ENCODE measurements at places on chromosomes 12 and 14. TPM values are rescaled to one million over a fixed set of nuclear protein-coding genes. Genes with fewer than 3 reads are reported as not detected.

GRCh38 chr14:43877351-43877960 is 629.6 kb downstream of the FSCB start:
- no peak overlapping the region for H3K4me3 ChIP-seq
- no peak for DNase-seq
- H3K27me3 ChIP-seq, result no peaks in the 10 kb centered on the region

DNA sequence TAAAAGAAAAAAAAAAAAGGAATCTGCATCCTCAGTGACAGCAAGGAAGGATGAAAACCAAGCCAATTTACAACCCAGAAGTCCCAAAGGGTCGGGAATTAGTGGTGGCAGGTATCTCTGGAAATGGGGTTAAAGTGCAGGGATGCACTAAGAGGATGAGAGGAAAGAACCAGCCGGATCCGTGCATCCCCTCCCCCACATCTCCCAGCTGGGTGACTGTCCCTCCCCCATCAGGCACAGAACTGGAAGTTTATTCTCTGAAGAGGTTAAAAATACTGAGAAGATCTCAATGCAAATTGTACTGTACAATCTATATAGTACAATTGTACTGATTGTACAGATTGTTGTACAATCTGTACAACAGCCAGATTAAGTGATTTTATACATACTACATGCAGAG is 15.4 kb downstream of the CLMN start:
- H3K27ac ChIP-seq, result peak overlapping the region; percentile 98
- DNase-seq, result peak; percentile 69
- H3K4me1 ChIP-seq, result peaks cover 100% of the 10 kb centered on the region
- H3K27me3 ChIP-seq, result no peaks in the 10 kb centered on the region
- no peaks in the 10 kb centered on the region for H3K36me3 ChIP-seq
- H3K4me3 ChIP-seq, result peak overlapping the region; percentile 58

- no peak overlapping the region for H3K27ac ChIP-seq
- H3K4me1 ChIP-seq, result peaks cover 16% of the 10 kb centered on the region
- no peak overlapping the region for H3K4me3 ChIP-seq
Measured at GRCh38 chr12:63922474-63922873, 78.0 kb downstream of the SRGAP1 start.

- no peak overlapping the region for H3K4me3 ChIP-seq
- no peaks in the 10 kb centered on the region for H3K36me3 ChIP-seq
- no peaks in the 10 kb centered on the region for H3K27me3 ChIP-seq
Measured at GRCh38 chr12:115820656-115821055, 456.8 kb downstream of the MED13L start.

GRCh38 chr12:106258226-106258625 is 10.4 kb upstream of the CKAP4 start:
- no peaks in the 10 kb centered on the region for H3K4me1 ChIP-seq
- no peaks in the 10 kb centered on the region for H3K27me3 ChIP-seq
- DNase-seq, result no peak
- H3K36me3 ChIP-seq, result no peaks in the 10 kb centered on the region
- H3K27ac ChIP-seq, result no peak overlapping the region

The SCNN1A gene
- not detected for total RNA-seq

The CCNB1IP1 gene
- total RNA-seq, result 103 TPM

The SLC8A3 gene
- not detected for total RNA-seq

- H3K27me3 ChIP-seq, result no peaks in the 10 kb centered on the region
- H3K4me1 ChIP-seq, result peaks cover 14% of the 10 kb centered on the region
- no peaks in the 10 kb centered on the region for H3K36me3 ChIP-seq
- no peak overlapping the region for H3K4me3 ChIP-seq
- H3K27ac ChIP-seq, result no peak overlapping the region
Measured at GRCh38 chr14:21822109-21822508, 148.5 kb upstream of the OR4E1 start.

The ENDOU gene
- 1.2 TPM for total RNA-seq

GRCh38 chr14:71720978-71721624 is 211.1 kb upstream of the RGS6 start:
- no peaks in the 10 kb centered on the region for H3K36me3 ChIP-seq
- no peaks in the 10 kb centered on the region for H3K4me1 ChIP-seq
- DNase-seq, result peak; percentile 83
- H3K27me3 ChIP-seq, result no peaks in the 10 kb centered on the region
- no peak overlapping the region for H3K27ac ChIP-seq

GRCh38 chr12:116990971-116991966 is 80.5 kb downstream of the FBXW8 start:
- DNase-seq, result no peak
- H3K27me3 ChIP-seq, result no peaks in the 10 kb centered on the region
- H3K4me3 ChIP-seq, result no peak overlapping the region
- H3K27ac ChIP-seq, result no peak overlapping the region
- peaks cover 19% of the 10 kb centered on the region for H3K36me3 ChIP-seq

GRCh38 chr12:10957741-10958140 is 18.7 kb upstream of the TAS2R14 start:
- H3K36me3 ChIP-seq, result peaks cover 3% of the 10 kb centered on the region
- H3K4me3 ChIP-seq, result no peak overlapping the region
- peaks cover 7% of the 10 kb centered on the region for H3K4me1 ChIP-seq
- H3K27ac ChIP-seq, result no peak overlapping the region

DNA sequence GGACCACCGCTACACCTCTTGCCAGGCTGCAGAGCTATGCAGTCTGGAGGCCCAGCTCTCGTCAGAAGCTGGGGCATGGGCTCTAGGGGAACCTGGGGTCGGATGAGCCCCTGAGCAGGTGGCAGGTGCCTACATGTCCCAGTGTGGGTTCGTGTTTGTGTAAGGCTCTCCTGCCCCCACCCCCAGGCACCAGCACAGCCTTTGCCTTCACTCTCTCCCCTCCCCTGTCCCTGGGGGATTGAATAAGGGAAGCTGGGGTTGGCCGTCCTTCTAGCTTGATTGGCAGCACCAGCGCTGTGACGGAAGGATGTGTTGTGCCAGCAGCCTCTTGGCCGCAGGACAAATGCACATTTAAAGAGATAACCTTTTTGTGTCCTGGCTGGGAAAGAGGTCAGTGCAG is 34.8 kb upstream of the TSPAN9 start:
- no peaks in the 10 kb centered on the region for H3K36me3 ChIP-seq
- H3K4me1 ChIP-seq, result peaks cover 75% of the 10 kb centered on the region
- H3K27me3 ChIP-seq, result no peaks in the 10 kb centered on the region
- H3K4me3 ChIP-seq, result peak overlapping the region; percentile 58

Measured in Karpas-422 (cell line).